Aortic smooth muscle cell (primary cell): ENCODE measurements at places on chromosomes 1 and 21. TPM values are rescaled to one million over a fixed set of nuclear protein-coding genes. Genes with fewer than 3 reads are reported as not detected.

FAM110D gene
- total RNA-seq, result under 0.01 and 0.06 TPM in 2 replicates

TCHH gene
- total RNA-seq, result under 0.01 TPM in 1 of 2 replicates, not detected in the other

PYHIN1 gene
- total RNA-seq, result not detected in 2 replicates

CAMK2N1 gene
- 6.9 and 8.2 TPM in 2 replicates for total RNA-seq

BCAN gene
- total RNA-seq, result 0.13 TPM in 1 of 2 replicates, not detected in the other

RPAP2 gene
- 3.8 and 9.0 TPM in 2 replicates for total RNA-seq

SLC44A3 gene
- 1.7 TPM in 2 replicates for total RNA-seq

FCAMR gene
- not detected in 2 replicates for total RNA-seq

TRAF3IP3 gene
- total RNA-seq, result not detected in 2 replicates

KCNJ9 gene
- under 0.01 and 0.06 TPM in 2 replicates for total RNA-seq

KRTAP12-2 gene
- not detected in 2 replicates for total RNA-seq

AMY2B gene
- total RNA-seq, result 10.0 and 10.6 TPM in 2 replicates

AIM2 gene
- not detected in 2 replicates for total RNA-seq

AGTRAP gene
- 28.0 and 33.4 TPM in 2 replicates for total RNA-seq

KCNK1 gene
- total RNA-seq, result 3.9 and 6.3 TPM in 2 replicates

MMEL1 gene
- total RNA-seq, result 0.40 and 0.75 TPM in 2 replicates

NLRP3 gene
- total RNA-seq, result 1.1 and 1.5 TPM in 2 replicates

TEX50 gene
- not detected in 2 replicates for total RNA-seq
